Ascending aorta (tissue), 2 donors: ENCODE measurements at places on chromosomes 7 and 10. TPM values are rescaled to one million over a fixed set of nuclear protein-coding genes. Genes with fewer than 3 reads are reported as not detected.

Gene GPNMB
- total RNA-seq: 46.4 TPM

Gene GSTO2
- total RNA-seq: not detected

Gene ZC3HAV1L
- total RNA-seq: 29.1 TPM

Gene SBDS
- total RNA-seq: 165 TPM

Gene C10orf53
- total RNA-seq: not detected

Gene SLC12A9
- total RNA-seq: 19.4 TPM

Gene FBXL13
- total RNA-seq: 0.75 TPM

Gene PLA2G12B
- total RNA-seq: not detected

Gene CYCS
- total RNA-seq: 11.5 TPM

Gene C1QL3
- not detected for total RNA-seq

Gene ACSM6
- total RNA-seq: not detected

DNA sequence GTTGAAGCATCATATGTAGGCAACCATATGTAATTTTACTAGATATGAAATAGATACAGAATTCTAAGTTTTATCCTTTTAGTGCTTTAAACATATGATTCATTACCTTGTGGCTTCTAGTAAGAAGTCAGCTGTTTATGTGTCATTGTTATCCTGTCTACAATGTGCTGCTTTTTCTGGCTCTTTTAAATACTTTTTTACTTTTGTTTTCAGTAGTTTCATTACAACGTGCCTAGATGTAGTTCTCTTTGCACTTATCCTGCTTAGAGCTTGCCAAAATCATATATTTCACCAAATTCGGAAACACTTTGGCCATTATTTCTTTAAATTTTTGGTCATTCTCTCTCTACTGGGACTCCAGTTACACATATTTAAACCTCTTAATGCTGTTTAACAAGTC lies 26.4 kb downstream of the YAE1 start:
- no peaks in the 10 kb centered on the region for H3K36me3 ChIP-seq
- H3K4me1 ChIP-seq: no peaks in the 10 kb centered on the region
- H3K27ac ChIP-seq: no peak overlapping the region
- H3K4me3 ChIP-seq: no peak overlapping the region

DNA sequence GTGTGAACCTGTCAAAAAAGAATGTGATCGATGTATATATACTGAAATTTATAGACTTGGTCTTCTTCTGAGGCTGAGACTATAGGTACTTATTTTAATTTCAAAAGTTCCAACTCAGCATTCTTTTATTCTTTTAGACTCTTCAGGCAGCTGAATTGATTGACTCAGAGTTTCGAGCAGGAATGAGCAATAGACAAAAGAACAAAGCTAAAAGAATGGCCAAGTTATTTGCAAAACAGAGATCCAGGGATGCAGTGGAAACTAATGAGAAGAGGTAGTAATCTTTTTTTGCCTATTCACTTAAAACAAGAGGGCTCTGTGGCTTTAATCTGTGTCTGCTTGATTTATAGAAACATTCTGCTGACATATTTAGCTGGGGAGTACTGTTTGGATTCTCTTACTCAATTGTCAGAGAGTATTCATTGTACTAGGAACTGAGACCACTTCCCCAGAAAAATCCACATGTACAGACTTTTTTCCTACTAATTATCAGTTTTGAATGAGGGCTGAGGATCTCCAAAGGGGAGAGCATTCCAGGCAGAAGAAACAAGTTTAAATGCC lies 30.1 kb downstream of the BTAF1 start:
- no peak for DNase-seq
- peaks cover 65% of the 10 kb centered on the region for H3K36me3 ChIP-seq
- no peak overlapping the region for H3K27ac ChIP-seq
- H3K4me3 ChIP-seq: no peak overlapping the region

DNA sequence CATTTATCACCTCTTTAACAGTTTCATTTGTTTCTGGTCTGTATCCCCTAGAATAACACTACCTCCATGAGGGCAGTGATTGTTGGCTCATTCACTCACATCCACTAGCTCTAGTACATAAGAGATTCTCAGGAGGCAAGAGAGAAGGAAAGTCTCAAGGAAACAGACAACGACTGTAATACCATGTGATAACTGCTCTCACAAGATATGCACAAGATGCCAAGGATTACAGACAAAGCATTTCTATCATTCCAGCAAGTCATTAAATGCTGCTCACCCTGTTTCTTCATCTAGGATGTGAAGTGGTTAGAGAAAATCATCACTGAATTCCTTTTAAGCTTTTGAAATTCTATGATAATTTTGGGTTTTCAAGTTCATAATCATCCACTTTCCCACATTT lies 115.3 kb downstream of the HIBADH start:
- H3K27ac ChIP-seq: no peak overlapping the region
- H3K4me3 ChIP-seq: no peak overlapping the region
- DNase-seq: no peak
- peaks cover 4% of the 10 kb centered on the region for H3K36me3 ChIP-seq

- no peaks in the 10 kb centered on the region for H3K27me3 ChIP-seq
- H3K27ac ChIP-seq: no peak overlapping the region
- no peak for DNase-seq
- H3K4me3 ChIP-seq: no peak overlapping the region
These were observed 321.8 kb downstream of the GFRA1 start for GRCh38 chr10:115951242-115951641.

GRCh38 chr7:67344481-67345193 lies 348.0 kb downstream of the TYW1 start:
- H3K36me3 ChIP-seq: peaks cover 19% of the 10 kb centered on the region
- no peaks in the 10 kb centered on the region for H3K27me3 ChIP-seq
- H3K27ac ChIP-seq: no peak overlapping the region

DNA sequence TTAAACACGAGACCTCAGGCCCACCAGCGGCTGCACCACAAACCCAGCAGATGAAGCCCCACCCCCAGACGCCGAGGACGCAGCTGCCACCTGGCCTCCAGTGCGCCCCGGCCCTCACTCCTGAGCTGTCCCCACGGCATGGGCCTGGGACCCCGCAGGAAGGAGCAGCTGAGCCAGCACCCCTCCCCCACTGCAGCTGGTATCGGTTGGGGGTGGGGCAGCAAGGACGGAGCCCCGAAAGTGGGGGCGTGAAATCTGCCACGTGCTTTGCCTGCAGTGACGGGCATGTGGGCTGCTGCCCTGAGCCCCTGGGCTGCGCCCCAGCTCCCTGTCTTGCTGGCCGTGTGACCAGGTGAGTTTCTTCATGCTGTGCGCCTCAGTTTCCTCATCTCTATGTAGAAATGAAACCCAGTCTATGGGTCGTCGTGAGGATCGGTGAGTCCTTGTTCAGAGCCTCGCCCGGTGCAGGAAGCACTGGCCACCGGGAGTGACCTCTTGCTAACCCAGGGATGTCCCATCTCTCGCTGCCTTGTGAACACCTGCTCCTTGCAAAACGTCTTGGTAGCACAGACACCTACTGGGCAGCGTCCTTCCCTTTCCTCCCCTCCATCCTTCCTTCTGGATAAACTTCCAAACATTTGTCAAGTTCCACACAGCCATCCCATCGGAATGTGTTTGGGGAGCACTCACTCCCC lies 32.0 kb downstream of the CFAP46 start:
- no peak overlapping the region for H3K4me3 ChIP-seq
- H3K27me3 ChIP-seq: no peaks in the 10 kb centered on the region
- H3K4me1 ChIP-seq: no peaks in the 10 kb centered on the region

GRCh38 chr7:70598976-70599375 lies 533.0 kb upstream of the GALNT17 start:
- no peak overlapping the region for H3K4me3 ChIP-seq
- no peaks in the 10 kb centered on the region for H3K4me1 ChIP-seq
- no peak overlapping the region for H3K27ac ChIP-seq
- DNase-seq: no peak
- no peaks in the 10 kb centered on the region for H3K27me3 ChIP-seq
- H3K36me3 ChIP-seq: no peaks in the 10 kb centered on the region

DNA sequence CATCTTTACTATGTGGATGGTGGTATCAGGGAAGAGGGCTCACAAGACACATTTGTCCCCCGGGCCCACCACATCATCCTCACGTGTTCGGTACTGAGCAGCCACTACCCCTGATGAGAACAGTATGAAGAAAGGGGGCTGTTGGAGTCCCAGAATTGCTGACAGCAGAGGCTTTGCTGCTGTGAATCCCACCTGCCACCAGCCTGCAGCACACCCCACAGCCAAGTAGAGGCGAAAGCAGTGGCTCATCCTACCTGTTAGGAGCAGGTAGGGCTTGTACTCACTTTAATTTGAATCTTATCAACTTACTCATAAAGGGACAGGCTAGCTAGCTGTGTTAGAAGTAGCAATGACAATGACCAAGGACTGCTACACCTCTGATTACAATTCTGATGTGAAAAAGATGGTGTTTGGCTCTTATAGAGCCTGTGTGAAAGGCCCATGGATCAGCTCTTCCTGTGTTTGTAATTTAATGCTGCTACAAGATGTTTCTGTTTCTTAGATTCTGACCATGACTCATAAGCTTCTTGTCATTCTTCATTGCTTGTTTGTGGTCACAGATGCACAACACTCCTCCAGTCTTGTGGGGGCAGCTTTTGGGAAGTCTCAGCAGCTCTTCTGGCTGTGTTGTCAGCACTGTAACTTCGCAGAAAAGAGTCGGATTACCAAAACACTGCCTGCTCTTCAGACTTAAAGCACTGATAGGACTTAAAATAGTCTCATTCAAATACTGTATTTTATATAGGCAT lies 9.1 kb upstream of the CSGALNACT2 start:
- no peaks in the 10 kb centered on the region for H3K4me1 ChIP-seq
- DNase-seq: no peak
- H3K4me3 ChIP-seq: no peak overlapping the region
- no peak overlapping the region for H3K27ac ChIP-seq
- no peaks in the 10 kb centered on the region for H3K36me3 ChIP-seq

- no peak overlapping the region for H3K27ac ChIP-seq
- no peak overlapping the region for H3K4me3 ChIP-seq
- H3K27me3 ChIP-seq: no peaks in the 10 kb centered on the region
These were observed 208.4 kb upstream of the TCERG1L start for GRCh38 chr10:131519723-131520605.

- H3K27ac ChIP-seq: no peak overlapping the region
- H3K27me3 ChIP-seq: no peaks in the 10 kb centered on the region
These were observed 51.1 kb downstream of the JMJD1C start for GRCh38 chr10:63414481-63415260.

GRCh38 chr10:17335065-17335464 lies 107.0 kb downstream of the VIM start:
- H3K27me3 ChIP-seq: no peaks in the 10 kb centered on the region
- DNase-seq: no peak
- no peak overlapping the region for H3K4me3 ChIP-seq
- H3K4me1 ChIP-seq: no peaks in the 10 kb centered on the region
- no peak overlapping the region for H3K27ac ChIP-seq

DNA sequence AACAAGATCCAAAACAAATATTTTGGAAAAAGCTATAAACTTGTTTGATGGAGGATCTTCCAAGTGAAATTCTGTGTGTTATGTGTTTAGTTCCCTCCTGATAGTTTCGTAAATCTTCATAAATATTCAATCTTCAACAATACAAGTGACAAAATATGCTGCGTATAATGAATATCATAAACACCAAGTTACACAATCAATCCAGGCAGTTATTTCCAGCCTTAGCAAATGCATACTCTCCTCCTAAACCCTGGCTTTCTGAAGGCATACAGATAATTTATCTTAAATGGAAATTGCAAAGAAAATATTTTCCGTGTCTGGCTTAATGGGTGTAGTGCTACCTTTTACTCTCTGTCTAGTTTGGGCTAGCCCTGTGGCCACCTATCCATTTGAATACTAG lies 864.9 kb upstream of the ZWINT start:
- H3K4me1 ChIP-seq: no peaks in the 10 kb centered on the region
- DNase-seq: no peak
- no peak overlapping the region for H3K4me3 ChIP-seq
- H3K27me3 ChIP-seq: no peaks in the 10 kb centered on the region

DNA sequence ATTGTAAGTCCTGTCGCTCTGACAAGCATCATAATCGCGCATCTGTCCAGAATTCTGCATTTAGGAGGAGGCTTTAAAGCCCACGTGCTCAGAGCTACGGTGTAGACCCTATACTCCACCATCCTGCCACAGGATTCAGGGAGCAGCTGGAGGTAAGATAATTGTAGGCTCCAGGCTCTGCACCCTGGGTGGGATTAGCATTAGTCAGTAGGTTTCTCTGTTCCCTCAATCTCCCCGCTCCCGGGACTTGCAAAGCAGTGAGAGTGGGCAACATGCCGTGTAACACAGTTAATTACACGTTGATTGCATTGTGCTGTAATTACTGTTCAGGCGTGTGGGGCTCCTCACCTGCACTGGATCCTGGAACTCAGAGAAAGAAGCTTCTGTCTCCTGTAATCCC lies 89.3 kb upstream of the CUX1 start:
- H3K4me3 ChIP-seq: no peak overlapping the region
- no peaks in the 10 kb centered on the region for H3K27me3 ChIP-seq
- H3K27ac ChIP-seq: no peak overlapping the region
- H3K4me1 ChIP-seq: peaks cover 1% of the 10 kb centered on the region
- DNase-seq: no peak

- DNase-seq: no peak
- H3K4me3 ChIP-seq: no peak overlapping the region
- H3K27ac ChIP-seq: no peak overlapping the region
- no peaks in the 10 kb centered on the region for H3K36me3 ChIP-seq
- H3K4me1 ChIP-seq: no peaks in the 10 kb centered on the region
- H3K27me3 ChIP-seq: no peaks in the 10 kb centered on the region
These were observed 245.2 kb downstream of the ADAM12 start for GRCh38 chr10:126143117-126143516.

DNA sequence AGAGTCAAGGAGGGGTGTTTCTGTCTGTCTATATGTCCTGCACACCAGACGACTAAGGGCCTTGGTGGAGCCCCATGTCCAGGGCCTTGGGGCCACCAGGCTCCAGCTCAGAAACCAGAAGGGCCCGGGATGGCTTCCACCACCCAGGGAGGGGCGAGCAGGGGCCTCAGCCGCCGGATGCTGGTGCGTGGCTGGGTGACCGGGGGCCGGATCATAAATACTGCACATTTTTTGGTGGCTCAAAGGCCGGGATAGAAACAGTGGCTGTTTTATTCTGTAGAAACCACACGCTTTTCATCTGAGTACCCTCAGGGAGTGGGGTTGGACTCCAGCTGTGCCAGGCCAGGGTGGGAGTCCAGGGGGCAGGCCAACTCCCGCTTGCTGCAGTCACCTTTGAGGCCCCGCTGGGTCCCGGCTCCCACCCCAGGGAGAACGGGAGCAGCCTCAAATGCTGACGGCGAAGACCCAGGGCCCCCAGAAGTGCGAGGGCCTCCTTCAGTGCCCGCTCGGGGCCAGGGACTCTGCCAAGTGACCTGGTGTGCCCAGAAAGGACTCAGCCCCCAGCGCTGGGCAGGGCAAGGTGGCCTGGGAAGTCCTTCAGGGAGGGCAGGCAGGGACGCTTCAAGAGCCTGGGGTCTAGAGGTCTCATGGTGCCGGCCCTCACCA lies 28.2 kb downstream of the PDGFA start:
- H3K27ac ChIP-seq: no peak overlapping the region
- no peaks in the 10 kb centered on the region for H3K27me3 ChIP-seq
- no peak overlapping the region for H3K4me3 ChIP-seq
- DNase-seq: no peak
- H3K36me3 ChIP-seq: peaks cover 10% of the 10 kb centered on the region

- H3K4me1 ChIP-seq: no peaks in the 10 kb centered on the region
- no peaks in the 10 kb centered on the region for H3K36me3 ChIP-seq
- no peak overlapping the region for H3K27ac ChIP-seq
- H3K4me3 ChIP-seq: no peak overlapping the region
These were observed 25.2 kb upstream of the OPTN start for GRCh38 chr10:13074563-13075451.
